ENCODE measurements at places on chromosomes 6 and 20.

- DNase-seq: no peak
Observed at GRCh38 chr6:2147766-2148448, 97.5 kb downstream of the GMDS start.

GRCh38 chr6:43478008-43478372 lies 620 bp downstream of the TJAP1 start:
- DNase-seq: no peak

GRCh38 chr6:94510877-94511276 lies 1066.5 kb upstream of the MANEA start:
- DNase-seq: no peak

DNA sequence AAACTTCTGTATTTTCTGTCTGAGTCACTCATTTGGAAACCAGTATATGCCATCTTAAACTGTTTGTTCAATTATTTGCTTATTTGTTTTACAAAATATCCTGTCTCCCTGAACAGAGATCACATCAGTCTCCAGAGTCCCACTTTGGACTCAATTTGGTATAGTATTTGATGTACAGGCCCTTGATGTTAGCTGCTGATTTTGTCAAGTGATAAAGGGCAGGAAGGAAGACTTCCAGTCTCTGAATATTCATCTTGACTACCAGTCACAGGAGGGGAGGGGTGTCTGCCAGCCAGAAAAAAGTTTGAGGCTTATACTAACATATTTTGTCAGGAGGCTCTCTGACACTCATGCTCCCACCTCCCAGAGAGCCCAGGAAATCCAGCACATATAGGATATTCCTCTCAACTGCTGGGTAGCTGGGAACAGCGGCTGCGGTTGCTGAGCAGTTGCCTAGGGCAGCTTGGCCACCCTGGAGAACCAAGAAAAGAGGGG lies 376.8 kb upstream of the RUNX2 start:
- no peak for DNase-seq

- DNase-seq: no peak
Observed at GRCh38 chr6:129491436-129491835, 218.5 kb downstream of the ARHGAP18 start.

DNA sequence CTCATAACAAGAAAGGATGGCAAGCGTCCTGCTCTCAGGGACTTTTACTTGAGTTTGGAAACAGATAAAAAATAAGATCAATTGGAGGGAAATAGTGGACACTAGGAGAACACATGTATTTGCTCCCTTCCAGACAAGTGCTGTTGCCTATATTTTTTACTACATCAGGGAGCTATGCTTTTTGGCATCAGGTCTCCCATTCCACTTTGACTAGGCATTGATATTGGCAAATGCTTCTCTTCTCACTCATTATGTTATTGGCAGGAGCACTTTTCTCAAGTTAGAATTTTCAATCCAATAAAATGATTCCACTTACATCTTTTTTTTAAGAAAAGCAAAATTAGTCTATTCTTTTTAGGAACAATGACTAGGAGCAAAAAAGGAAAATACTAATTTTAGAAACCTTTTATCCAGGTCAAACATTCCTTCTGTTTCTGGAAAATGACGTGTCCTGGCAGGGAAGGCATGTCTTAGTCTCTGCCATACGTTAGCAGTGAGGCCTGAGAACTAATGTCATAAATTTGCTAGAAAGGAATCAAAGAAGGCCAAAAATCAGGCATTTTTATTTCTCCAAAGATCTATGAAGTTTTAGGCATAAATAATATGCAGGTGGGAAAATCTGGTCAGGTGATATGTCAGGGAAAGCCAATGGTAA lies 21.4 kb downstream of the BCAS1 start:
- no peak for DNase-seq

- no peak for DNase-seq
Observed at GRCh38 chr6:170102582-170103481, 188.0 kb downstream of the DLL1 start.

- DNase-seq: no peak
Observed at GRCh38 chr6:134589512-134589911, 271.6 kb upstream of the SGK1 start.

DNA sequence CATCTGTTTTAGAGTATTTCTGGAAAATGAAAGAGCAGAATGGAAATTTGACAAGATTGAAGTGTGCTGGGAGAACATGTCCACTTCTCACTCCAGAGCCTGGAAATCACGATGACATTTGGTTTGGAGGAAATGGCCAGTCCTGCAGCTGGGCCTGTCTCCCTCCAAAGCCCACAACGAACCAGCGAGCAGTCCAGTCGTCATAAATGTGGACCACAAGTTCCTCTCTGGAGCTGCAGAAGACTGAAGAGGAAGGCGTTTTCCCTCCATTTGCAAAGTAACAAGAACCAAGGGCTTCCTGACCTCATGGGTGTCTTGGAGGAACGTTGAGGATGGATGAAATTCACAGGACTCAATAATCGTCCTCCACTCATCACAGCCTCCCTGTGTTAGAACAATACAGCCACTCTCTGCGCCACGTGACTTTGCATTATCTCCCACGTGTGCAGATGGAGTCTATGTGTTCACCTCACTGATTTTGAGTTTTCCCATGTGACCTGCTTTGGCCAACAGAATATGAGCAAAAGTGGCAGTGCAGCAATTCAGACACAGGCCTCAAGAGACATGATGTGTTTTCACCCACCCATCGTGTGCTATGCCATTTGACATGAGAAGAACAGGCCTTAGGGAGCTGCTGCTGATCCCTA lies 9.1 kb upstream of the SPATS1 start:
- no peak for DNase-seq

- DNase-seq: no peak
Observed at GRCh38 chr20:40463171-40463570, 225.9 kb downstream of the MAFB start.

DNA sequence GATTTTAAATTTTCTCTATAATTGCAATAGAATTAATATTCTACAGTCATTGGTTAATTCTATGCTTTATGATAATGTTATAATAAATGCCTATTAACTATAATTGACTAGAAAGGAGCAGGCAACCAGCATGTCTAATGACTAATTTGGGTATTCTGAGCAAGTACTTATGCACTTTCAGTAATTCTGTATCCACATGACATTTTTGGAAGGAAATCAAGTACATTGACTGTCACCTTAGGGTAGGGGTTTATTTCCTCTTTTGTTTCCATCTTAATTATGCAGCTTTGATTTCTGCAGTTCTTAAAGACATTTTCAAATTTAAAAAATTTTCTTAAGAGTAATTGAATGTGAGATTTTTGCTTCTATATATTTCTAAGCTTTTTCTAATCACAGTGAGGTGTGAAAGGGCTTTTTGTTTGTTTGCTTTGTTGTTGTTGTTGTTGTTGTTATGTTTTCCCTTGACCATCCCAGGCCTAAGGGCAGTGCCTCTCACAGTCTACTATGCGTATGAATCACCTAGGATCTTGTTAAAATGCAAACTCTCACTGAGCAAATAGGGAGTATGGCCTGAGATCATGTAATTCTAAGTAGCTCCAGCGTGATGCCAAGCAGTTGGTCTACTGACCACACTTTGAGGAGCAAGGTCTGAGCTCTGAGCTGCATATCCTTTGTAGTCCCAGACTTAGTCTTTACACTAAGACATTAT lies 467.1 kb upstream of the RNF217 start:
- DNase-seq: no peak

- DNase-seq: no peak
Observed at GRCh38 chr6:35491558-35492257, 5.2 kb downstream of the TEAD3 start.
